ENCODE measurements at places on chromosomes 6 and 20. TPM values are rescaled to one million over a fixed set of nuclear protein-coding genes. Genes with fewer than 3 reads are reported as not detected.

- DNase-seq: peak; percentile 93
These were observed at the start of the genes PCED1A and VPS16 for GRCh38 chr20:2840138-2840966. PCED1A (minus strand) TSS chr20:2840655; CDS start chr20:2839912, 743 bp downstream. VPS16 (plus strand) TSS chr20:2840745; CDS start chr20:2840775, 30 bp downstream.

DNA sequence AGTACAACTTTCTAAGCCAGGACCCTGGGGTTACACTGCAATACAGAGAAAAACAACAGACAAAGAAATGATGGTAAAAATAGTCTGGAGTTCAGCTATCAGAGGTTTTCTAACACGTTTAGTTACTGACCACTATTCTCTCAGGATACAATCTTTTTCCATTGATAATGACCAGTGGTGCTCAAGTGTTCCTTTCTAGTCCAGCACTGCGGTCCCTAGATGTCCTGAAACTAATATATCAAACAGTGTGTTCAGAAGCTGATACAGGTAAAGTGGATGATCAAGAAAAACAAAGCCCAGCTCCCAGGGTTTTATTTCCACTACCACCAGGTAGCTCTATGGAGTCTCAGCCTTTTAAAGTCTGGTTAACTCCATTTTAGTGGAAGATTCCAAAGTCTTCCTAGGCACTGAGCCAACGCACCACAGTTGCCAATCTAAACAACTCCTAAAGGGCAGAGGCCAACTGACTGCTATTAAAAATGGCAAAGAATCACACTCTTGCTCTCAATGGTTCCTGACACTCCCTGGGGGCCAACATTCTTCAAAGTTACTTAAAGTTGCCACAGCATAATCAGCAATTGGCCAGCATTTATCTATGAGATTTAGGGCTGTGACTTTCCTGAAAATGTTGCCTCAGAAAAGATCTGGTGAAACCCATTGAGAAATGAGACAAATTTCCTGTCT is 38.2 kb downstream of the DZANK1 start:
- DNase-seq: no peak

- no peak for DNase-seq
These were observed 90.3 kb downstream of the OLIG3 start for GRCh38 chr6:137403855-137404254.

MOG gene
- not detected for total RNA-seq

DNA sequence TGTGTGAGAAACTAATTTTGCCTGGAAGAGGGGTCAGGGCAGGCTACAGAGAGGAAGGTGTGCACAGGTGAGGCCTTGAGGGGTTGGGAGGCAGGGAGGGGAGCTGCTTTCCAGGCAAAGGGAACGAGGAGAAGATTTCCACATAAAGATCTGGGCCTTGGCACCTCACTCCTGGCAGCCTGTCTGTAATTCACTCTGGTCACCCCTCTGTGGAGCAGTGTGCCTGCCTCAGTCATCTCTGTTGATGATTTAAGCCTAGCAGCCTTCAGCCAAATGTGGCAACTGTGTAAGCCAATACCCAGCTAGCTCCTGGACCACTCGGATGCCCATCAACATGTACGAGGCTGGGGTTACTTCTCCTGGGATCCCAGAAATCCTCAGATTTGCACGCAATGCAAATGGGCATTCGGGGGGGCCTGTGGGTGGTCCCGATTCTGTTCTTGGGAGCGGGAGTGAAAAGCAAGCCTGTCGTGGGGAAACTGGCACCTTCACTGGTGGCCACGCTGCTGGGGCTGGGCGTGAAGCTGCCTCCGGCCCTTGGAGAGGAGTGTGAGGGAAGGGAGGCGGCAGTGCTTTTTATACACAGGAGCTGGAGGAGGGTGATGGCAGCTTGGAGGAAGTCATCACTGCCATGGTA is 360.4 kb downstream of the ZFAND3 start:
- no peak for DNase-seq

DNA sequence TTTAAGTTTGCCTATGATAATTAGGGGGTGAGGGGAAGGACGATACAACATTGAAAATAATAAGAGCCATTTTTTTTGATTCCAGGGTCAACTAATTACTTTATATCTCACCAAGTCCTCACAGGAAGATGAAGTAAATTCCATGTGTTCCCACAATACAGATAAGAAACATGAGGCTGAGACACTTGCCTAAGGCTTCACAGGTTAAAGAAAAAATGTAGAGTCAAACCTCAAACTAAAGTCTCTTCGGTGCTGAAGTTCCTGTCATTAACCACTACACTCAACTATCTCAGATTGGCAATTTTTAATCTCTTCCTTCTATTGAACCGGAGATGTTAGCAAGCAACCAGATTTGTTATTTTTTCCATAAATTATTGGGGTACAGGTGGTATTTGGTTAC is 33.0 kb downstream of the MRAP2 start:
- no peak for DNase-seq

DNA sequence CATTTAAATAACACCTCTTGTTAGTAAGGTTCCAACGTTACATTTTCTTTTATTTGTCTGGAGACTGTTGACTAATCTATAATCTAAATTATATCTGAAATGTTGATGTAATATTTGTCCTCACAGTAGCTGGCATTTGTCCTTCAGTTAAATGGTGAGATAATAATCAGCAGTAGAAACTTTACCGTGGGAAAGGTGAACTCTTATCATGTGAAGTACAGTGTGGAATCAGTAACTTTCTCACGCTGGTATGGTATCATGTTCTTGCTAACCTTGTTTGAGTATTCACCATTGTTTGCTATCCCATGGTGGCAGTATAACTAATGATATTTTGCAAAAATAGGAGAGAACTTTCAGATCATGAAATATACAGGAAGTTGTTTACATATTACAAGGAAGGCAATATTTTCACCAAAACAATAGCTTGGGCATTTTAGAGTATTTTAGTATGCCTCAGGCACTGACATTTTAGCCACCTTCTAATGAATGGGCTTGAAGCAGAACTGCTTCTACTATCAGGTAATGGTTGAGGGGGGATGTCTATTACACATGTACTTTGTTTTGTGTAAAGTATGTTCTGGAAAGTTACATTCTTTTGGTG is 4.8 kb downstream of the GMNN start:
- no peak for DNase-seq

GRCh38 chr20:1150218-1150617 is 31.8 kb downstream of the PSMF1 start:
- DNase-seq: no peak
